Mammary microvascular endothelial cell (primary cell): ENCODE measurements at places on chromosomes 2 and 18. TPM values are rescaled to one million over a fixed set of nuclear protein-coding genes. Genes with fewer than 3 reads are reported as not detected.

The PDCD1 gene
- not detected in 2 replicates for total RNA-seq

The TMEM163 gene
- 0.44 and 0.53 TPM in 2 replicates for total RNA-seq

The PRKCE gene
- total RNA-seq, result 98.2 and 105 TPM in 2 replicates

The AQP12A gene
- total RNA-seq, result not detected in 2 replicates

The BCS1L gene
- 36.9 and 42.3 TPM in 2 replicates for total RNA-seq

The RND3 gene
- 56.6 TPM in 2 replicates for total RNA-seq

The ERICH2 gene
- not detected in 2 replicates for total RNA-seq

The TUBA3D gene
- not detected in 2 replicates for total RNA-seq

The ANKAR gene
- 1.7 and 3.1 TPM in 2 replicates for total RNA-seq

The CABLES1 gene
- total RNA-seq, result 11.9 and 18.5 TPM in 2 replicates
